Endothelial cell of umbilical vein (primary cell): ENCODE measurements at places on chromosomes 5 and 9.

DNA sequence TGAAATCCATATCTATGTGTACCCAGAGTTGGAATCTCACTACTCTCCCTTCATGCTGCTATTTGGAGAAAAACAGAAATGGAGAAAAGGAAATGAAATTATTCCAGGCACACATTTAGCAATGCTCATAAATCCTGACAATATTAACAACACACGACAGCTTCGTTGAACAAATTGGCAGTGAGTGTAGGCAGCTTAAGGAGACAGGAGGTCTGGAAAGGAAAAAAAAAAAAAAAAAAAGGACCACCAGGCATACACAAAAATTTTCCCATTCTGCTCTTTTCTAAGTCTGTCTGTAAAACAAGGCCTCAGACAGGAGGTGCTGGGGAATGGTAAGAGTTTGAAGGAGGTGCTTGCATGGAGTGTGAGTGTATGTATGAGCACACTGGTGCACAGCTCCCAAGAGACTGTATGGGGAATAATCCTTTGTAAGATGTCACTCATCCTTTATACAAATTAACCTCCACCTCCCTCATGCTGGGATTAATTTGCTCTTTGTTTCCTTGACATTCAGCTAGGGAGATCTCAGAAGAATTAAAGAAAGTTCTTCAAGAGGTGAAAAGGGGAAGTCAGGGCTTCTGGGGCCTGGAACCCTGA, 78.9 kb downstream of the ASTN2 start:
- no peak for DNase-seq

DNA sequence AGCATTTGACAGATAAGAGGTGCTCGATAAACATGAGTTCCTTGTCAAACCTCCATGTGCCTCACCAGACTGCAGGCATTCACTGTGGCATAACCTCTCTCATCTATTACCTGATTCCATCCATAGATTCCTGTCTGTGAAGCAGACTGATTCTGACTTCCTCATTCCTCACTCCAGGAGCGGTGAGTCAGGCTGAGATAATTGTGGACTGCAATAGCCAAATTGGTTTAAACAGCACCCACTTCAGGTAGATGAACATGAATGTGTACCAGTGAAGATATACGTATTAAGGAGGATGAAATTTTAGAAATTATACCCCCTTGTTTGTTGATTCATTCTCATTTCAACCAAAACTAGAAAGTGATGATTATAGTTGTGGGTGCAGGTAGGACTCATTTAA, 391.2 kb downstream of the HINT1 start:
- DNase-seq: no peak

GRCh38 chr5:112419164-112419985, at the start of gene EPB41L4A:
TSS of gene EPB41L4A (minus strand) at chr5:112419277. CDS start at chr5:112419039, 238 bp downstream.
- peak; percentile 69 for DNase-seq

- DNase-seq: no peak
Observed at GRCh38 chr5:159779481-159779880, 136.8 kb upstream of the ADRA1B start.

DNA sequence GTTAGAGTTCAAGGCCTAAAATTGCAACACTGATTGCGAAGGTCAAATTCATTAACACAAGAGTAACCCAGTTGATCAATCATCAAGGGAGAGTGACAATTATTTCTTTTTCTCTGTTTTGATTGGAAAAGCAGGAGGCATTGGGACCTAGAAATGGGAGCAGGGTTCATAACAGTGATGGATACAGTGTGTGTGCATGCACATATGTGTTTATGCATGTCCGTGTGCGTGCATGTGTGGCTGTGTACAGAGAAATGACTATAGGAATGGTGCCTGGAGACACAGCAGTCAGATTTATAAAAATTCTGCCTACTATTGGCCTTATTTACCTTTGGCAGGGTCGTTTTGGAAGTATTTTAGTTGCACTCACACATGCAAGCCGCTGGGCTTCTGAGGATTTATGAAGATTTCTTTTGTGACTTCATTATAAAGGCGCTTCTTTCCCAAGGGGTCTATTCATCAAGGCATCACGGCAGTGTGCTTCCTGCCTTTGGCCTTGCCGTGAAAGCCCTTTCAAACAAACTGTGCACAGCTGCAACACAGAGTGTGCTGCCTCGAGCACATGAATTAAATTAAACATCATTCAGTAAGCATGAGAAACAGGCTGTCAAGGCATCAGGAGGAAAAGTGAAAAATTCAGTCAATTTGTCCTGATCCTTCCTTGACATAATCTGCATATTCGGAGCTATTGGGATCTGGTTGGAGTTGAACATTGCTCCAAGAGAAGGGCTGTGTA, 122.8 kb upstream of the PUM3 start:
- DNase-seq: no peak

GRCh38 chr5:173688703-173689102, 72.3 kb upstream of the BOD1 start:
- no peak for DNase-seq

DNA sequence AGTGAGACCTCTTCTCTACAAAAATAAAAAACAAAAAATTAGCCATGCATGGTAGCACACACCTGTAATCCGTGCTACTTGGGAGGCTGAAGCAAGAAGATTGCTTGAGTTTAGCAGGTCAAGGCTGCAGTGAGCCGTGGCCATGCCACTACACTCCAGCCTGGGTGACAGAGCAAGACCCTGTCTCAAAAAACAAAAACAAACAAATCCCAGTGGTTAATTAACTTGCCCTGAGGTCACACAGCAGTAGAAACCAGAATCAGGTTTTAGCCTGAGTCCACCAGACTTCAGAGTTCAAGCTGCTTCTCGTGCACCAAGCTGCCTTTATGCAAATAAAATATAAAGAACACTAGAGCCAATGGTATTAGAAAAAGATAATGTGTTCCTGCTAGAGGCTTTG, 169.7 kb downstream of the GOLPH3 start:
- DNase-seq: no peak

DNA sequence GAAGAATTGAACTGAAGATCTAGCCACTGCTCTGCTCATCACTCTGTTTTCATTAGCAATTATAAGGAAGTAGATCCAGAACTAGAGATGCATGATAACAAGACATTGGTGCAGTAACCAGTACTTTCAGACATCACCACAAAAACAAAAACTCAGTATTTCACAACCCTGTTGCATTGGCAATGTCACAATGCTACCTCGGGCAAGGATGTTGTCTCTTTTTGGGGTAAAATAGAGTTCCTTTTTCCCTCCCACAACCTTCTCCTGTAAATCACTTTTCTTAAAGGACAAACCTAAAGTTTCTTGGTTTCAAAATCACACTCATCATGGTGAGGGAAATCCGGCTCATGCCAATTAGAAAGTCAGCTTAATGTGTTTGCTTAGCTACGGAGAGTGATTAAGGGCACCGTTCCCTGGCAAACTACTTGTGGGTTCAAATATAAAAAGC, 420.1 kb upstream of the MEF2C start:
- DNase-seq: no peak
